Stimulated activated CD8-positive, alpha-beta memory T cell treated with anti-CD3 and anti-CD28 coated beads, Interleukin-7, amount 100 ng/mL, for 24 hours (primary cell): ENCODE measurements at places on chromosomes 3 and 15.

- DNase-seq: no peak
Observed at GRCh38 chr3:156298938-156299337, 178.6 kb downstream of the KCNAB1 start.

- DNase-seq: no peak
Observed at GRCh38 chr3:123449102-123449996, 459 bp upstream of the ADCY5 start.

DNA sequence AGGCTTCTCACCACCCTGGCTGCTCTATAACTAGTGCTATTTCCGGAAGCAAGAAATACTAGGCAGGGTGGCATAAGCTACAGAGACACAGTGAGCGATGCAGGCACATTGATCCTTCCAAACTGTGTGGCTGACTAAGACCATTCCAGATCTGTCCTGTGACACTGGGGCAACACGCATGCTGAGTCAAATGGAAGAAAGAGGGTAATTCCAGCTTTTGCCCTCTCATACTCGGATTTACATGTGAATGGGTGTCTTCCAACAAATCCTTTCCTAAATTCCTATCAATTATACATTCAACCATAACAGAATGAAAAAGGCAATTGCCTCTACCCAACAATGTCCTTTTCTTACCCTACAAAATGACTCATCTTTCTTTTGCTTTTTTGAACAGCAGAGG, 5.1 kb downstream of the FSIP1 start:
- DNase-seq: no peak

DNA sequence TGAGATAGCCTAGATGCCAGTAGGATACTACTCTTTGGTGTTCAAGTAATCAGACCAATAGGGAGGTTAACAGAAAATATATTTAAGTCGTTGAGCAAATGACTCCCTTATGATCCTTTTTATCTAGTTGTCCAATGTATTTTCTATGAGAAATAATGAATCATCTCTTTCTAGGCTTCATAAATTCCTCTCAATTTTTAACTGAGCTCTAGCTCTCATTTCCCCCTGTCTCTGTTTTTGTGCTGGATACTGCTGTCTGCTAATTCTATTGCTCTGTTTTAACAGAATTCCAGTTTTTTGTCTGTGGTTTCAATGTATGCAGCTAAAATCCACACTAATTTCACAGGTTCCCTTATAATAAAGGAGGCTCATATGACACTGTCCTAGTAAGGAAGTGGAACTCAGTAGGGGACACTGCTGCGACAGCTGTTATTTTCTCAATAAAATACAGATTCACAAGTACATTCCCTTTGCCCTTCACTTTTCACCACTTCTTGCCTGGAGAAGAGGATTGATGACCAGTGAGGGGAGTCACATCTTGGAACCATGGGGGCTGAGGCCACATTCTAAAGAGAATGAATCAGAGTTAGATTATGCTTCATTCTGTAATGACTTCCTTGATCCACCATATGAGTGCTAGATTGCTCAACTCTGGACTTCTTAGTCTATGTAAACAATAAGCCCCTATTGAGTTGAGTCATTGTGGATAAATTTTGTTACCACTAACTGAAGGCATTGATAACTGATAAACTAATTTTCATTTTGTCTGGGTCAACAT, 558.7 kb upstream of the KCNMB2 start:
- no peak for DNase-seq

GRCh38 chr3:399647-400046, 203.1 kb downstream of the CHL1 start:
- no peak for DNase-seq

GRCh38 chr3:114445233-114445632, 151.4 kb downstream of the TIGIT start:
- DNase-seq: no peak

- DNase-seq: no peak
Observed at GRCh38 chr3:181699171-181699903, 12.4 kb upstream of the SOX2 start.

GRCh38 chr15:38642689-38643270, 78.2 kb upstream of the RASGRP1 start:
- no peak for DNase-seq

DNA sequence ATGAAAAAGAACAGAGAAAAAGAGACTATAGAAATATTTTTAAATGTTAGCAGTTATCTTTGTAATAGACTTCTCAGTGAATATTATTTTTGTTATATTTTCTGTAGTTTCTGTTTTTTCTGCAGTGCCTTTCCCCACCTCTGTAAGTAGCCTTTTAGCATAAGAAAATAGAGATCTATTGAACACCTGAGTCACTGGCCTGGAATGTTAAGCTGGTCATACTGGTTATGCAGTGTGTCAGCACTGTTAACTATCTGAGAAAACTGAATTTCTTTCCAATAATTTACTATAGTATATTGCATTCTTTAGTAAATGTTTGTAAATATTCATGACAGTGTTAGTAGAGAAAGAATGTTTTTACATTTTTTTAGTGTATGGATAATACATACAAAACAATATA, 79.8 kb downstream of the NECTIN3 start:
- DNase-seq: no peak

DNA sequence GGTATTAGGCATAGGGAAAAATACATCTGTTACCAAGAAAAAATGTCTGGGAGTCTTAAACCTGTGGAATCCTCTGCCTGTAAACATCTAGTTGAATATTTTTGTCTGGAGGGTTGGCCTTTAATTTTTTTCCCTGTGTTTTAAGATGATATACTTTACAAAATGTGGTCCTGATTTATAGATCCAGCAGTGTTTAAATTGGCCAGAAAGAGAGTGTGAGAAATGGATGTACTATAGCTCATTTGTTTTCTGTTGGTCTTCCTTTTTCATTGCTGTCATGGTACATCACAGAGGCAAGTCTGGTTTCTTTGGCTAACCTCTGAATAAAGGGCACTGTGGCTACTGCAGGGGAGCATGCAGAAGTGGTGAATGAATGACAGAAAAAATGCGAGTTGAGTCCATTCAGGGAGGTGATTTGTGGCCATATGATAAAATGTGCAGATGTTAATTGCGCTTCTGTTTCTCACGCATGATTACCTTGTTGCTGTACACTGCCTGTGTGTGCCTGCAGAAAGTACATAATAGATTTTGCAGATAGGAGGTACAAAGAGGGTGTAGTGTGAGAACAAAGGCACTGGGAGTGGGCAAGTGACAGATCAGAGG, 150.0 kb downstream of the NFKBIZ start:
- DNase-seq: no peak

GRCh38 chr15:33148129-33148751, 46.3 kb downstream of the FMN1 start:
- no peak for DNase-seq

GRCh38 chr3:150763841-150764483, 993 bp upstream of the SIAH2 start:
- peak; percentile 31 for DNase-seq

DNA sequence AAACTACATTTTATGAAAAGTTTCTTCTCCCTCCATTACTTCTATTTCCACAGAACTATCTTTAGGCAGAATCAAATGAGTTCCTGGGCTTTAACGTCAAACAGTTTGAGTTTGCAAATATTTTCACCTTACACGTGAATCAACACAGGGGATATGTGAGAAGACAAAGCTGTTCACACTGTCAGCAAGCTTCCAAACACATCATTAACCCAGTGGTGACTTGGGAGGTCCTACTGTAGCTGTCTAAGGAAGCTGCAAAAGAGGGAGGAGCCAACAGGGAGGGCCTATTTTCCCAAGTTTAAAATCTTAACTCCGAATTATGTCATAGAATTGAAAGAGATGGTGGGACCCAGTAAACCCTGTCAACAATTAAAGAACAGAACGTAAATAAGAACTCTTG, 337.8 kb upstream of the DNAJC19 start:
- DNase-seq: no peak

DNA sequence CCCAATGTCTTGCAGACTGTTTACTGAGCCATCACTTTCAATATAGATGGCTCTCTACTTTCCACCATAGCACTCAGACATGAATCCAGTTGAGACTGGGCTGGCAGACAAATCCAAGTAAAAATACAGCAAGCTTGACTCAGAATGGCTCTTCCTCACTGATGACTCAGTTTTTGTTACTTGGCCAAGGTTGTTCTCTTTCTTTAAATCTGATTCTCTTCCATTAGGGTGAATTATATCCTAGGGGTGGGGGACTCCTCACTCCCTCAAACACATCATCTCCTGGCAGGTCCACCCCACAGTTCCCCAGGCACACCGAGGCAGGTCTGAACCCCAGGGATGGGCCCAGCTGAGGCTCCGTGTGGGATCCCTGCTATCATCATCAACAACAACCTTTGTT, 157.9 kb downstream of the MEX3B start:
- DNase-seq: no peak

DNA sequence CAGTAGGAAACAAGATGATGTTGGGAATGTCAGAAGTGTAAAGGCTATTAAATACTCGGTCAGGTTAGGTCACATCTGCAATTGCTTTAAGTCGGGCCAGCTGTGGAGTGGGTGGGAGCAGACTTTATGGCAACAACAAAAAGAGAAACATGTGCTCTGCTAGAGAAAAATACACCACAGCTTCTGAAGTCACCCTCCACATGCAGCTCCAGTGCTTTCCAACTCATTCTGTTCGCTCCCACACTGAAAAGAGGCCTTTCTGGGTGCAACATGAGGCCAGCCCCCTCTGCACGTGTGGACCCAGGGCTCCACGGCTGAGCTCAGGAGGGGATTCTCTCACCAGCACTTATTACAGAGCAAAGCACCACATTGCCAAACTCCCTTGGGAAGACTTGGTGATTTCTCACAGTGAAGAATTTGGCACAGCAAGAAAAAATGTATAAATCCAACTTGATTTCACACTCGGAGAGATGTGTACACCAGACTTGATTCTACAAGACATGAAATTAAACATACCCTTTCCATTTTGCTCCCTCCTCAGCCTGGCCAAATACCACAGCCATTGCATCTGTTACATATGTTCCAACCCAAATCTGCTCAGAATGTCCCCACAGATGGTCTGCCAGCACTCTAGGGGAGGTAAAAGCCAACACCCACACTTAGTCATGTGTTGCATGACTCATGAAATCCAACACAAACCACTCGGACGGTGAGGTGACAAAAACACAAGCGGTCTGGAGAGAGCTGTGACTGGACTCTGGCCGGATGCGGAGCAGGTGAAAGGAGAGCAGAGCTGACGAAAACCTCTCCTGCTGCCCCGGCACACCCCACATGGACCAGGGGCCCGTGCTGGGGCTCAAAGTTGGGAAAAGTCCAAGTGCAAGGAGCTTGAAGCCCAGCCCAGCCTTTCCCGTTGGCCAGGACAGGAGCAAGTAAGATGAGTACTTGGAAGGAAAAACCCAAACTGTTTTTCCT, 74.6 kb downstream of the ITGB5 start:
- no peak for DNase-seq
